Stimulated activated CD8-positive, alpha-beta memory T cell treated with anti-CD3 and anti-CD28 coated beads, Interleukin-7, amount 100 ng/mL, for 4 hours (primary cell): ENCODE measurements at places on chromosomes 3 and 15.

GRCh38 chr15:92962914-92963313 is 62.8 kb downstream of the CHD2 start:
- DNase-seq, result no peak

- DNase-seq, result no peak
These were observed 6.1 kb upstream of the MESP2 start for GRCh38 chr15:89770041-89770440.

GRCh38 chr15:49273734-49274318 is 103.8 kb downstream of the GALK2 start:
- DNase-seq, result no peak

GRCh38 chr15:40439960-40440742 is 602 bp upstream of the BAHD1 start:
- no peak for DNase-seq

DNA sequence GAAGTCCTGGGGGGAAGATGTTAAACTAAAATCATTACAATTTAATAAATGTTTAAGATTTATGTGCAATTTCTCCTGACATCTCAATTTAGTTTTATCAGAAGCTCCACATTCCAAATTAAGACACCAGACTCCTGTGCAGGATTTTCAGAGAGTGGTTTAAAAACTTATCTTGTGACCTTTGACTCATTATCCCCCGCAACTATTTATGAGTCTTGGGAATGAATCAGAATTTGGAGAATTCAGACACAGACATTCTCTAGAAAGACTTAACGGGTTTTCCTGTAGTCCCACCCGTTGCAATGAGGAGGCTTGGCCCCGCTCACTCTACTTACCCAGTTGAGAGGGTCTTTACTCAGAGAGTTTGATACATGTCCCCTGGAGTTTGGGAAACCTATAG is 7.1 kb downstream of the OR5K2 start:
- no peak for DNase-seq

- no peak for DNase-seq
These were observed 13.2 kb upstream of the ATP2B2 start for GRCh38 chr3:10518506-10519150.

- DNase-seq, result no peak
These were observed 39.9 kb downstream of the RASA2 start for GRCh38 chr3:141526709-141527108.

DNA sequence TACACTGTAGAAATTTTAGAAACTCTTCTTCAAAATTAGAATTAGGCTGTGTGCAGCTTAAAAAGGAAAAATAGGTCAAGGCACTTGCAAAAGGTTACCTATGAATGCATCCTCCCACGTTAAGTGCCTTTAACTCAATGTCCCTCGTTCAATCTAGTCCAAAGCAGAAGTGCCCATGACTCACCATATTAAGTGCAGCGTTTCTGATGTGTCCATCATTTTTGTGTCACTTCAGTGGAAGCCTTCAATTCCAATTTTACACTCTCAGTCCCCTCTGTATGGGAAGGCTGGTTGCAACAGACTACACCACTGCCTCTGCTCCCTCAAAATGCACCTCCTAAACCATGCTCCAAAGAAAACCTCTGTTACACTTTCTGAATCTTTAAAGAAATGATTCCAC is 53.4 kb downstream of the FOXB1 start:
- no peak for DNase-seq

- DNase-seq, result no peak
These were observed 109.6 kb upstream of the PHLDB2 start for GRCh38 chr3:111749171-111750170.

DNA sequence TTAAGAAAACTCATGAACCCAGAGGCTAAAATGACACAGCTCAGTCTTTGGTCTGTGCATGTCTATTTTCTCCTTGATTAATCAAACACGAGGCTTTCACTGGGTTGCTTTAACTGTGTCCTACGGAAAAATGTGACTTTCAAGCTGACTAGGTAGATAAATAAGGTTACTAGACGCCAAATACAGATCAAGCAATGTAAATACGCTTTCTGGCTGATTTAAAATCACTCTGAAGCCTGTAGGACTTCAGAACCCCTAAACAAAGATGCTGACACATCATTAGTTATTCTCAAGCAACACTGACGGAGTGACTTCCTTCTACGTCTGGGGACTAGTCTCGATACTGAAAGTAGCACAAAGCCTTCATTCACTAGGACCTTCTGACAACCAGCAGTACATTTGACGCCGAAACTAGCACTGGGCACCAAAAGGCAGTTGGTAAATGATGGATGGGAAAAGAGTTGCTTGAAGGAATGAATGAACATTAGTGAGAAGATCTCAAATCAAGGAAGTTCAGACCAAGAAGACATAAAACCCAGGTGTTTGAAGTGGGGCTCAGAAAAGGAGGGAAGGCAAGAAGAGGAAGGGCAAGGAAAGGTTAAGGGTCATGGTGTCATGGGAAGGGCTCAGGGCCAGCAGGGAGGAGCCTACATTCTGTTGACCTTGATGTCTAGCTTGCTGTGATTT is 67.1 kb upstream of the CDV3 start:
- no peak for DNase-seq

- DNase-seq, result no peak
These were observed 10.5 kb upstream of the NUDT16 start for GRCh38 chr3:131370935-131371687.

DNA sequence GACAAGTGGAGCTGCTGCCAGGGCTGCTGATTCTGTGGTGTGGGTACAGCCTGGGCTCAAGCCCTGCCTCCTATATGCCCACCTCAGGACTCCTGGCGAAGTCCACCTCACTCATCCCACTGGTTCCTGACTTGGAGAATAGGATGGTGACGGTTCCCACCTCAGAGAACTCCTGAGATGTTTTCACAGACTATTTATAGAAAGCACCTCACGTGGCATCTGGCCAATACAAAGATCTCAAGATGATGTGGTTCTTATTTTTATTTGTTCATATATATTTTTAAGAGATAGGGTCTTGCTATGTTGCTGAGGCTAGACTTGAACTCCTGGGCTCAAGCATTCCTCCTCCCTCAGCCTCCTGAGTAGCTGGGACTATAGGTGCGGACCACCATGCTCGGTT is 236.9 kb upstream of the BHLHE40 start:
- DNase-seq, result no peak

DNA sequence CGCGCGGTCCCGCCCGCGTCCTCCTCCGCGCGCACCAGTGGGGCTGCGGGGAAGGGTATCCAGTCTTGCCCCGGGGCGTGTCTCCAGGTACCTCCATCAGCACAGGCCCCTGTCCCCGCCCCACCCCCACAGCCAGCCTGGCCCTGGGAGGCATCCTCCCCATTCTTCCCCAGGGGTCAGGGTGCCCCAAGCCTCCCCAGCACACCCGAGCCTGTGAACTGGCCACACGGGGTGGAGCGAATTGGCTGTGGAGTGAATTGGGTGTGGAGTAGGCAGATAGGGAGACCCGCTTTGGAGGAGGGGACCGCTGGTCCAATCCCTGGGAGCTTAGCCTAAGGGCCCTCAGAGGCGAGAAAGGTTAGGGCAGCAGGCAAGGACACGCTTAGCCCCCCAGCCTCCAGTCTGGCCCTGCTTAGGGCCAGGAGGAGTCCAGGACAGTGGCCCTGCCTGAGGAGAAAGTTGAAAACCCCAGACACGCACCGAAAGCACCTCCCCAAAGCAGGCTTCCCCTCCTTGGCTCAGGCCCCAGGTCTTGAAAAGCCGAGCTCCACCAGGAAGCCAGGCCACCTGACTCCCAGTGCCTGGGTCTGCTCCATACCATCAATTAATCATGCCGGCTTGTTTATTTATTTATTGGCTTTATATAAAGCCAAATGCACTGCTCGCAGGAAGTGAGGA is 107.7 kb upstream of the SLC6A11 start:
- no peak for DNase-seq

GRCh38 chr3:122992676-122993075 is 34.9 kb downstream of the SEMA5B start:
- no peak for DNase-seq

DNA sequence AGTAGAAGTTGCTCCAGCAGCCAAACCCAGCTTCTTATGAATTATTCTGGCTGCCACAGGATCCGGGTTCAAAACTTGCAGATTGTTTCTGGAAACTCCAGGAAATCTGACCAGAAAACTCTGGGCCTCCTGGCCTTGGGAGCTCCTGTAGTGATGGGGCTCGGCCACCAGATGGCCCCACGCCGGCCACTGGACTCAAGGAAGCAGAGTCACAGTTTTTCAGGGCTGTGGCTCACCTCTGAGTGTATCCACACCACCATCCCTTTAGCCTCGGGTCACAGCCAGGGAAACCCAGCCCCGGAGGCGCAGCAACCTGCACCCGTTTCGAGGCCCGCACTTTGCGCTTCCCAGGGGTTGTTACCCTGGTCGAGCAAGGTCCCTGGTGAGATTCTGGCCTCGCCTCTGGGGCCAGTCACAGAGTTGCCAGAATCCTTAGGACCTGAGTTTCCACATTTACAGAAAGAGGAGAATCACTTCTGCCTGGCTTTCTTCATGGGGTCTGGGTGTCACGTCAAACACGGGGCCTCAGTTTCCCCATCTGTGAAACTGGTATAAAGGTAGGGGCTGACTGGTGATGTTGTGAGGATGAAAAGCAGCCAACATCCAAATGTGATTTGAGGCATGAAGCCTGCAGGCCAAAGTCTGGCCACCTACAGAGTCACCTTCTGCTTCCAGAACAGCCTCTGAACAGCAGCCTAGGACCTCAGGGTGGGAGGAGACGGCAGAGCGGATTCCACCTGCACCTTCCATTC is 53.5 kb upstream of the LCTL start:
- DNase-seq, result no peak

GRCh38 chr15:64951777-64952418 is 37.8 kb downstream of the SPG21 start:
- DNase-seq, result no peak

- no peak for DNase-seq
These were observed 18.0 kb downstream of the SCG5 start for GRCh38 chr15:32659340-32660155.

GRCh38 chr3:102531686-102532085 is 96.9 kb downstream of the ZPLD1 start:
- DNase-seq, result no peak

DNA sequence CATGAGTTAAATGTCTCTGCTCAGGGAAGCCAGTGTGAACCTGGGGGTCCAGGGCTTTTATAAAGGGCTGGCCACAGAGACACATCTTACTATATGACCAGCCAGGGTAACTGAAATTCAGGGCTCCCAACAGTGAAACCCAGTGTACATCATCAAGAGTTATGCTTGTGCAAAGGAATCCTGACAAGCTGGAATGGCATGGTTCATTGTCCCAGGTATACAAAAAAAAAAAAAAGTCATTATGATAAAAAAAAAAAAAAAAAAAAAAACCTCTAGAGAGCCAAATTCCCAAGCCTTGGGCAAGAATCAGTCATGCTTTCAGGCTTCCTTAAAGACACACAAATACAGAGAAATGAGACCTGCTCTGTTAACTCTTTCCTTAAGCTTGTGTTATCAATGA is 452.0 kb downstream of the GABRG3 start:
- no peak for DNase-seq
